ENCODE measurements at places on chromosomes 5 and 9. TPM values are rescaled to one million over a fixed set of nuclear protein-coding genes. Genes with fewer than 3 reads are reported as not detected.

Gene TXNDC8
- not detected for total RNA-seq

Gene FAM200C
- total RNA-seq: 5.6 TPM

Gene PROB1
- 0.32 TPM for total RNA-seq

Gene IL5
- not detected for total RNA-seq

Gene RGS7BP
- 1.4 TPM for total RNA-seq

Gene SPTLC1
- total RNA-seq: 109 TPM

Gene SQSTM1
- total RNA-seq: 462 TPM

Gene NR4A3
- 34.1 TPM for total RNA-seq

Gene SLC6A19
- total RNA-seq: not detected

Gene ANKRD31
- total RNA-seq: 0.66 TPM

Gene C6
- total RNA-seq: 1.2 TPM

Gene CAMK4
- 1.5 TPM for total RNA-seq

Gene CBY3
- not detected for total RNA-seq

Gene SLC36A3
- total RNA-seq: not detected

Gene TNFSF8
- total RNA-seq: 4.7 TPM

Gene ARPC5L
- 12.5 TPM for total RNA-seq

Gene PRDM9
- total RNA-seq: not detected

Gene GMCL2
- not detected for total RNA-seq

Gene ABITRAM
- total RNA-seq: 13.9 TPM

Gene TERT
- total RNA-seq: not detected

Gene SLC46A2
- 0.66 TPM for total RNA-seq

Gene PDE6A
- total RNA-seq: not detected

Gene FOXD4
- total RNA-seq: 0.33 TPM

Gene QRFP
- not detected for total RNA-seq
